ENCODE measurements at places on chromosomes 2 and 18.

DNA sequence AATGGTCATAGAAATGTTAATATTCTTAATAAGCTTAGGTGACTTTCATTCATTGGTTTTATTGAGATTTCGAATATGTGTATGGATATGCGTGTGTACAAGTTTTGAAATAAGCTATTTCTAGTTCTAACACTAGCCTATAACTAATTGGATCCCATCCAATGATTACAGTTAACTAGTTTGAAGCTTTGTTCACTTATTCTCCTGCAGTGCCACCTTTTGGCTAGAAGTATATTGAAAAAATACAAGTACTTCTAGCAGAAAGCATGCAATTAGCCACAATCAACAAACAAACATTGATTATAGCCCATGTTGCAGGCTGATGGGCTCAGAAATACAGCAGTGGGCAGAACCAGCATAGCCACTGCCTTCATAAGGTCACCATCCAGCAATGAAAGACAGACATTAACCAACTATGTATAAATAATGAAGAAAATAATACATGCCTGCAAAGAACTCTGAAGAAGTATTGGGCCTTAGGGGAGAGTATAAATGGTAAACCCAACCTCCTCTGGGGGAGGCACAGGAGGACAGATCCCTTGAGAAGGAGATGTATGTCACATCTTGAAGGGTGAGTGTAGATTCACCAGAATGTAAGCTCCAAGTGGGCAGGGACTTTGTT lies 5.1 kb upstream of the PIEZO2 start:
- peaks cover 3% of the 10 kb centered on the region for H3K4me1 ChIP-seq
- no peak overlapping the region for H3K27ac ChIP-seq
- no peak overlapping the region for H3K4me3 ChIP-seq
- peaks cover 30% of the 10 kb centered on the region for H3K27me3 ChIP-seq

DNA sequence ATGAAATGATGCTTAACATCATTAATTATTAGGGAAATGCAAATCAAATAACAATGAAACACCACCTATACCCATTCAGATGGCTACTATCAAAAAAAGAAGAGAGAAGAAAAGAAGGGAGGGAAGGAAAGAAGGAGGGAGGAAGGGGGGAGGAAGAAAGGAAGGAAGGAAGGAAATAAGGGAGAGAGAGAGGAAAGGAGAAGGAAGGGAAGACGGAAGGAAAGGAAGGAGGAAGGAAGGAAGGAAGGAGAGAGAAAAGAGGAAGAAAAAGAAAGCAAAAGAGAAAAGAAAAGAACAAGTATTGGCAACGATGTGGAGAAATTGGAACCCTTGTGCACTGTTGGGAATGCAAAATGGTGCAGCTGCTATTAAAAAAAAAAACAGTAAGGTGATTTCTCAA lies 363.3 kb downstream of the TNS1 start:
- H3K36me3 ChIP-seq, result no peaks in the 10 kb centered on the region
- no peaks in the 10 kb centered on the region for H3K4me1 ChIP-seq
- no peaks in the 10 kb centered on the region for H3K27me3 ChIP-seq
- no peak overlapping the region for H3K27ac ChIP-seq

DNA sequence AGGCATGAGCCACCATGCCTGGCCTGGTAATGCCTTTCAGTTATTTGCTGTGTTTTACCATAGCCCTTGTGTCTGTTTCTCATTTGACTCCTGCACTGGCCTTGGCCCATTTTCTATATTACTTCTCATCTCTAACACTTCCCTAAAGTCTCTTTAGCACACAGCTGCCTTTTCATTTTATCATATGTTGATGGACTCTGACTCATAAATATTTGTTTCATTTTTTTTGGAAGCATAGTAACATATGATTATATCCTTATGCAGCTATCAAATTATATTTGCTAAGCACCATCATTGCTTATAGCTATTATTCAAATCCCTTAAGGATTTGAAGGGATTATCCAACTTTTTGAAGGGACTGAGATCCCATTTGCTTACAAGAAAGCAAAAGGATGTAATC lies 320.3 kb downstream of the GPD2 start:
- H3K4me1 ChIP-seq, result no peaks in the 10 kb centered on the region
- H3K36me3 ChIP-seq, result no peaks in the 10 kb centered on the region
- ATAC-seq, result no peak
- H3K27ac ChIP-seq, result no peak overlapping the region
- H3K27me3 ChIP-seq, result no peaks in the 10 kb centered on the region
- no peak overlapping the region for H3K4me3 ChIP-seq

GRCh38 chr2:151852260-151853069 lies 24.2 kb upstream of the ARL5A start:
- H3K27me3 ChIP-seq, result no peaks in the 10 kb centered on the region
- no peak overlapping the region for H3K4me3 ChIP-seq
- H3K36me3 ChIP-seq, result no peaks in the 10 kb centered on the region
- ATAC-seq, result no peak
- no peak overlapping the region for H3K27ac ChIP-seq

DNA sequence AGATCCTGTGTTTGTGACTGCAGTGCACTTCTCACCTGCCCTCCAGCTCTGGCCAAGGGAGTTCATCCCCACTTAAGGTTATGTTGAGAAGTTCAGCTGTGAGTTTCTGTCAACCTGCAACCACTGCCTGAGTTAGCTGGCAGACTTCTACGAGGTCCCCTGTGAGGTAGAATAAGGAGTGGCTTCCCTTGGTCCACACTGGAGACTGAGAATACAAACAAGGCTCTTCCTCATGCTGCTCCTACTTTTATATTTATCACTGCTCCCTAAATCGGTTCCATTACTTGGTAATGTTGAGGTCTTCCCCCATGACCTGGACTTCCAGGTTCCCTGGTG lies 353.2 kb upstream of the CWC22 start:
- no peak overlapping the region for H3K27ac ChIP-seq
- no peaks in the 10 kb centered on the region for H3K27me3 ChIP-seq
- no peak overlapping the region for H3K4me3 ChIP-seq
- no peaks in the 10 kb centered on the region for H3K36me3 ChIP-seq
- ATAC-seq, result no peak

GRCh38 chr18:63107171-63107845 lies 212.3 kb downstream of the BCL2 start:
- ATAC-seq, result no peak
- no peak overlapping the region for H3K4me3 ChIP-seq
- no peaks in the 10 kb centered on the region for H3K27me3 ChIP-seq
- H3K27ac ChIP-seq, result no peak overlapping the region
- no peaks in the 10 kb centered on the region for H3K4me1 ChIP-seq
- H3K36me3 ChIP-seq, result no peaks in the 10 kb centered on the region

DNA sequence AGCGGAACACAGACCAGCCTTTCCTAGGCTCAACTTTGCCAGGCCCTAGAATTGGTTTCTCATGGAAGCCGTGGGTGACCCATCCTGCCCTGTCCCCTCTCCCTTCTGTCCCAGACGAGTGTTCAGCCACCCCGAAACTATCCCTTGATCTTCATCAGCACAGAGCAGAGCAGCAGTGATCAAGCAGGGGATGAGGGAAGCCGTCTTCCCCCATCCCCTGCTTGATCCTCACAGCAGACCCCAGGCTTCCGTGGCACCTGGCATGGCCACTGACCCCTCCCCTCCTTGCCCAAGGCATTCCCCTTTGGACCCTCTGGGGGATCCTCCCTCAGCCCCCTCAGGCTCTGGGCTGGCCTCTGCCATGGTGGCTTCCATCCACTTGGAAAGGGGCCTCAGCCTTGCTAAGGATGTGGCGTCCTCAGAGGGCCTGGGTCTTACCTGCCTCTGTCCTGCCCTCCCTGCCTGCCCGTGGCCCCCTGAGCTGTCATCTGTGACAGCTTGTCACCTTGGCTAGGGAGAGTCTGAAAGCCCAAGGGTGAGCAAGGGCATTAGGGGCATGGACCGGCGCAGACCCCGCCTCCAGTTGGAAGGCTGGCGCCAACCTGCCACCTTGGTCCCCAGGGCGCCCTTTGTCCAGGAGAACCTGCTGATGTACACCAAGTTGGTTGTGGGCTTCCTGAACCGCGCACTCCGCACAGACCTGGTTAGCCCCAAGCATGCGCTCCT lies 10.4 kb upstream of the CCDC74A start:
- no peaks in the 10 kb centered on the region for H3K27me3 ChIP-seq
- no peaks in the 10 kb centered on the region for H3K4me1 ChIP-seq
- ATAC-seq, result no peak
- H3K36me3 ChIP-seq, result peaks cover 90% of the 10 kb centered on the region
- no peak overlapping the region for H3K4me3 ChIP-seq

DNA sequence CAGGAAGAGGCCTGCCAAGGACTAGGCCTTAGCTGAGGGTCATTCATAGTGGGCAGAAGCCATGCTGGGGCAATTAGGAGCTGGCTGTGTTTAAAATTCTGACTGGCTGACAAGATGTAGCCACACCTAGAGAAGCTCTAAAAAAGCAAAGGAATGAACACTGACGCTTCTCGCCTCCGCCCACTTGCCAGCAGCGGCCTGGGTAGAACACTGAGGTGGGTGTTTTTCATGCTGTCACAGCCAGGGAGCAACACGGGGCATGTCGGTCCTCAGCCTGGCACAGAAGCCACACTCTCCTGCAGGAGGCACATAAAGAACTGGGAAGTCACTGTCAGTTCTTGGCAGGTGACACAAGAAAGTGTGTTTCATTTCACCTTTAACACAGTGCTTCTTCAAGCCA lies 10.4 kb downstream of the CHST10 start:
- no peak overlapping the region for H3K27ac ChIP-seq
- no peaks in the 10 kb centered on the region for H3K4me1 ChIP-seq
- H3K27me3 ChIP-seq, result no peaks in the 10 kb centered on the region
- peaks cover 71% of the 10 kb centered on the region for H3K36me3 ChIP-seq
- ATAC-seq, result no peak

Data from gastroesophageal sphincter (tissue), 4 donors.